ENCODE measurements at places on chromosomes 2 and 18. TPM values are rescaled to one million over a fixed set of nuclear protein-coding genes. Genes with fewer than 3 reads are reported as not detected.

Gene SNED1
- total RNA-seq: 9.1 TPM

Gene LBH
- 6.7 TPM for total RNA-seq

Gene THSD7B
- total RNA-seq: not detected

Gene CPO
- not detected for total RNA-seq

Gene RTP5
- total RNA-seq: not detected

Gene PLEKHH2
- 1.2 TPM for total RNA-seq

Gene WNT6
- not detected for total RNA-seq
